Right ventricle myocardium superior (tissue), 1 donor: ENCODE measurements at places on chromosomes 5 and 9. TPM values are rescaled to one million over a fixed set of nuclear protein-coding genes. Genes with fewer than 3 reads are reported as not detected.

Gene MORN5
- total RNA-seq, result not detected

DNA sequence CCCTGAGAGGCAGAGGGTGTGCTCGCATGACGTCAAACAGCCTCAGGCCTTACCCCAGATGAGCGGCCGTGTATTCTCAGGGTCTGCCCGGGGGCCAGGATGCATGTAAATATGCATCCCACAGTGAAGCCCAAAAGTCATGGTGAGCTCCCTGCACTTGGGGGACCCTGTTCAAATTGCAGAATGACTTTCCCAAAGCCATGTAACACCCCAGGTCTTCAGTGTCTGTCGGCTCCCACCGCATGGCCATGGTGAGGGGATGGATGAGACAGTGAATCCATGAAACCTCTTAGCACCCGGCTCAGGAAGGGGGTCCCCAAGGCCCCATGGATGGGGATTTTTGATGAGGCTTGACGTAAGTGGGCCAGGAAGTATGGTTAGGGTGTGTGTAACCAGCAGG lies 9.3 kb upstream of the COL5A1 start:
- DNase-seq, result no peak

Gene MRPL41
- total RNA-seq, result 272 TPM

DNA sequence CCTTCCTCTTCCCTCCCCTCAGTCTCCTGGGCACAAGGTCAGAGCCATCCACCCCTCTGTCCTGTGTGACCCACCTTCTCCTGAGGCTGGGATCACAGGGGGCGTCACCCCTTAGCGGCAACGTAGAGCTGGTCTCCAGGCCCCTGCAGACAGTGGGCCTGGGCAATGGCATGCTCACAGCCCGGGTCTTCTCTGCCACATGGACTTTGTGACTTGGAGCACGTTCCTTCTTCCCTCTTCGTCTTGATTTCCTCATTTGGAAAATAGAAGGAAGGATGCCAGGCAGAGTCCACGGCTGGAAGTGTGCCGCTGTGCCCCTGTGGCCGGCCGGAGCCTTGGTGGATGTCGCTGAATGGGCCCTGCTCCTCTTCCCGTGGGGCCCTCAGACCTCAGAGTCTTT lies 10.0 kb downstream of the RXRA start:
- no peak for DNase-seq

GRCh38 chr9:125119643-125120286 lies 23.6 kb downstream of the SCAI start:
- no peak for DNase-seq

Gene S1PR3
- total RNA-seq, result 28.2 TPM

DNA sequence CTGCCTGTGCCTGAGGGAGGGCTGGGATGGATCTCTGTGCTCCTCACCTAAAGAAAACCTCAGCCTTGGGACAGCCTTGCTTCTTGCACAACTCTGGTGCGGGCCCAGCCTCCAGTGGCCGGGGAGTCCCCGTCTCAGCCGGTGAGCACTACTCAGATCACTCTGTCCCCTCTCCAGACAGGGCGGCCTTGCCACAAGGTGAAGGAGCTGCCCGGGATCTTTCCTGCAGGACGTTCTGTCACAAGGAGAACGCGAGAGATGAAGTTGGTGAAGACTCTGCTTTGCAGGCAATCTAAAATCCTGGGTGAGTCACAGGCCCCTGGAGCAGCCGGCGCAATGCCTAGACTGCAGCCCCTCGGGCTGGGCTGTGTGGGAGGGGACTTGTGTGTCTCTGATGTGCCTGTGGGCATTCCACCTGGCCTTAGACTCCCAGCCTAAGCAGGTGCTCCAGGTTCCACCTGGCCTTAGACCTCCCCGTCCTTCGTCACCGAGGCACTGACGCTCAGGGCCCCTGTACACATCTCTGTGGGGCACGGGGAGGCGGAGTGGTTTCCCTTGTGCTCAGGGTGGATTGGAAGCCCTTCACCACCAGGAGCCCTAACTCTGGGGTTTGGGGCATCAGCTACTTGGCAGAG lies 15.2 kb upstream of the IRX4 start:
- DNase-seq, result peak; percentile 20

DNA sequence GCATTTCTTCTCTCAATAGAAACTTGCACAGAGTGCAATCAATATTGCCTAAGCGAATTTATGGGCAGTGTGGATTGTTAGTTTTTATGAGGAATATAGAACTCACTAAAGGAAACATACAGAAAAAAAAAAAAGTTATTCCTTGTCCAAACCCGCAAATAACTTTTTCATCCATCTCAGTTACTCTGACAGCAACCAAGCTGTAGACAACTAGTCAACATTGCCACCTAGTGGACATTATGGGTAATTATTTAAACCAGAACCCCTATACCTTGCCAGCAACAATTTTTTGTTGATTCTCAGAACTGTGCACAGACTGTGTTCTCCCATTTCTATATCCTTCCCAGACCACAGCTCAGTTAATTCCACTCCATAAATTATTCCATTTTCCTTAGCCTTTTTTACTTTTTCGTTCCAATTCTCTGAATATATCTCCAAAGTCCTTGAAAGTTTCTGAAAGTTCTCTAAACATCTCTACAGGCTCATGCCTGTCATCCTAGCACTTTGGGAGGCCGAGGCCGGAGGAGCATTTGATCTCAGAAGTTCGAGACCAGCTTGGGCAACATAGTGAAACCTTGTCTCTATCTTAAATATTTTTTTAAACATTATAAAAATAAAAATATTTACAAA lies 2.6 kb upstream of the AFAP1L1 start:
- no peak for DNase-seq

- no peak for DNase-seq
These were observed 30.9 kb downstream of the NTNG2 start for GRCh38 chr9:132192728-132193127.
